ENCODE measurements at places on chromosomes 12 and 14.

- no peak for DNase-seq
Measured at GRCh38 chr14:52073251-52073650, 4.4 kb upstream of the NID2 start.

DNA sequence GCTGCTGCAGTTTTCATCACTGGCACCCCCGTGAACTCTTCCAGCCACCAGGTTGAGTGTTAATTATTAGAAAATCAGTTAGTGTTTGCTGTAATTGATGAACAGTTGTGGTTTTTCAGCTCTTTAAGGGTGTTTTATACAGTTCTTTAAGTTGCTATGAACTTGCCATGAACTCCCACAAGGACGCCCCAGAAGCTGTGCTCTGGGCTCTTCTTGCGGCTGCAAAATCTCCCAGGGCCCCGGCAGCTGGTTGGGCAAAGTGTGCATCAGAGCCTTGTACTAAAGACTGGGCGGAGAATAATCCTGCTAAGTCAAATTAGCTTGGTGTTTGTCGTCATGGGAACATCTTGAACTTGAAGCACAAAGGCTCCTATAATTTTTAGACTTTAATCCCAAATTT is 82.2 kb downstream of the EML1 start:
- DNase-seq, result no peak

- DNase-seq, result no peak
Measured at GRCh38 chr12:40017488-40017887, 88.4 kb downstream of the SLC2A13 start.

- DNase-seq, result no peak
Measured at GRCh38 chr12:26338586-26339572, 143.5 kb downstream of the SSPN start.

GRCh38 chr12:56487448-56488040 is 417 bp downstream of the GLS2 start:
- no peak for DNase-seq

- no peak for DNase-seq
Measured at GRCh38 chr14:52121441-52121840, 52.6 kb upstream of the NID2 start.

- DNase-seq, result no peak
Measured at GRCh38 chr12:130791629-130792028, 47.4 kb downstream of the STX2 start.

DNA sequence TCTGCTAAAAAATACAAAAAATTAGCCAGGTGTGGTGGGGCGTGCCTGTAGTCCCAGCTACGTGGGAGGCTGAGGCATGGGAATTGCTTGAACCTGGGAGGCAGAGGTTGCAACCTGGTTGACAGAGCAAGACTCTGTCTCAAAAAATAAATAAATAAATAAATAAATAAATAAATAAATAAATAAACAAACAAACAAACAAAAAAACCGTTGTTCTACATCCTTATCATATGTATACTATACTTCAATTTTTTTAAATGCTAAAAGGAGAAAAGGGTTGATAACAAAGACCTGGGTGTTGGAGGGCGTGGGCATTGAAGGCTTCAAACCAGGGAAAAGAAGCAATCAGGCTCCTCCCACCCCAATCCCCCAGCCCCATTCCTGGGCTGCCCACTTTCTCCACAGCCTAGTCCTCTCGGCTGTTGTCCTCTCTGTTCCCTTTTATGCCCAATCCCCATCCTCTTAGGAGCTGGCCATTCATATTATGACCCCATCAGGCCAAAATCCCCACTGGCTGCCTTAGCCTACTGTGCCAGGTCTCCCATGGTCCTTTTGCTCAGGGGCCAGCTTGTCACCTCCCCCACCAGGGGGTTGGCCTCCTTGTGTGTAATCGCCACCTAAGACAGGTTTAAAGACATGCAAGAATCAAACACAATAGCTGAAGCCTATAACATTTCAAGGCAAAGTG is 30.2 kb downstream of the CLMN start:
- no peak for DNase-seq

DNA sequence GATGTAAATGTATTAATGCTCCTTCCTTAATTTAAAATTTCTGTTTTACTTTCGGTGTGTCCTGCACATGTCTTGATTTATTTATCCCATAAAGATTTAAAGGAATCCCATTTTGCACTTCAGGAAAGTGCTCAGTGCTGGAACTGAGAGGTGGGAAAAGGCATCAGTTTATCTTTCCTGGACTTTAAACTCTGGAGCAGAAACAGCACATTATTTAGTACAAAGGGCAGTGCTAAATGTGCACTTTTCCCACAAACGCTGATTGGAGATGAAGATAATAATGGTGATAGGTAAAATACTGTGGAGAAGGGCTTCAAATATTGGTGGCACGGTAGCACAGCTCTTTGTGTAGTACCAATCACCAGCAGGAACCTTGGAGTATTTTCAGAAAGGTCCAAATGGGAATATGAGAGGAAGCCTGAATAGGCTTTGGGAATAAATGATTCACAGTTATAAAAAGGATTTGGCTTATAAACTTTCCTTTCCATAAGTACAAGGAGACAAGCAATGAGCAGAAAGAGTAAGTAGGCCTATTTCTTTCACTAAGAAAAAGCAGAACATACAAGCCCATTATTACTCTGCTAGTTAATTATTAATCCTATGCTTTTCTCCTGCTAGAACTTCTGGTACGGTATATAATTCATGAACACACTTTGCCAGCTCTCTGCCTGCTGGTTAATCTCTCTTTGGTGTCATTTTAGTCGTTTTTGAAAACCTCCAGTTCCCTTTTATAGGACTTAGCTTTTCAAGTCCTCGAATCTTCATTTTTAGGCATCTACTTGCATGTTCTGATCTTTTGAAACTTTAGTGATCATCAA is 58.3 kb downstream of the SLC15A5 start:
- DNase-seq, result no peak

- DNase-seq, result no peak
Measured at GRCh38 chr12:89551747-89552146, 25.9 kb upstream of the POC1B start.

GRCh38 chr12:101620762-101621133 is 26.0 kb downstream of the MYBPC1 start:
- DNase-seq, result no peak

- DNase-seq, result no peak
Measured at GRCh38 chr14:93156693-93157369, 27.9 kb downstream of the MOAP1 start.

DNA sequence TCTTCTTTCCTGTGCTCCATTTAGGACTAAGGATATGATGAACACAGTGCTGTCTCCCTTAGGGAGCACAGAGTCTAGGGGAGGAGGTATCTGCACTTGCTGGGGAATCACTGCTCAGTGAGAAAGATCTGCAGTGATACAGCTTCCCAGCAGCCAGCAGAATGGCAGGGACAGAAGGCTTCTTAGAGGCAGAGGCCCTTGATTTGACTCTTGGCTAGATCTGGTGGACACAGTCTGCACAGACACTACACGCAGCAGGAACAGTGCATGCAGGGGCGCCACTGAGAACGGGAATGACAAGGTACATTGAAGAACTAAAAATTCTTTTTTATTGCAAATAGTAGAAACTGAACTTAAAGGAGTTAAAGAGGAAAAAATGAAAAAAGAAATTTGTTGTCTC is 51.6 kb downstream of the KCNA1 start:
- no peak for DNase-seq

GRCh38 chr14:76227450-76228050 is 75.8 kb downstream of the GPATCH2L start:
- DNase-seq, result no peak

DNA sequence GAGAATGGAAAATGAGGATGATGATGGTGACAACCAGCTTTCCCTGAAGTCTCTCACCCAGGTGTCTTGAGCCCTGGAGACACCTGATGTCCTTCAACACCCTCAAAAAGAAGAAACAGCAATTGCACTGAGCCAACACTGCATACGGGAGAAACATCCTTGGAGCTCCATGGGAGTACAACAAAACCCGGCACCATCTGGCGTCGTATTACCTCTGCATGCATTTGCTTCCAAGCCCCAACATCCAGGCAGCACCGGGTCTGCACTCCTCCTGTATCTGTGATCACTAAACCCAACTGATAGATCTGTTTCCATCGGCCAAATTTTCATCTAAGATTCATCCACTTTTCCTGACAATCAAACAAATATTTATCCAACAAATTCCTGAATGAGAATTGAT is 249.9 kb downstream of the DPF3 start:
- no peak for DNase-seq

- no peak for DNase-seq
Measured at GRCh38 chr14:50944647-50945413, 547 bp upstream of the PYGL start.

DNA sequence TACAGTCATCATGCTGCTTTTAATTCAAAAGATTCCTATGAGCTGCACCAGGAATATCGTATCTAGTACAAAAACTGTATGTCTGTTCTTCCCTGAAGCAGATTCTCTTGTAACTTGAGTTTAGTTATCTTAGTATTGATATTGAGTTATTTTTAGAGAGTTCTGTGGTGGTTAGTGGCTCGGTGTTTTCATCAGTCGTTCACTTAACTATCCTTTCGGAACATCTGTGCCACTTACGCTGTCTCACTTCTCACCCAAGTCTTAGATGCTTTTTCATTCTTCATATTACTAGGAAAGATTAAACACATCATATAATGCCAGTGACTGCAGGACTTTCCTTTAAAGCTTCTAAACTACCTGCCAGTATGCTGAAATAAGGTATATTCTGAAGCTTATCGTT is 251.0 kb downstream of the FBXL14 start:
- no peak for DNase-seq

DNA sequence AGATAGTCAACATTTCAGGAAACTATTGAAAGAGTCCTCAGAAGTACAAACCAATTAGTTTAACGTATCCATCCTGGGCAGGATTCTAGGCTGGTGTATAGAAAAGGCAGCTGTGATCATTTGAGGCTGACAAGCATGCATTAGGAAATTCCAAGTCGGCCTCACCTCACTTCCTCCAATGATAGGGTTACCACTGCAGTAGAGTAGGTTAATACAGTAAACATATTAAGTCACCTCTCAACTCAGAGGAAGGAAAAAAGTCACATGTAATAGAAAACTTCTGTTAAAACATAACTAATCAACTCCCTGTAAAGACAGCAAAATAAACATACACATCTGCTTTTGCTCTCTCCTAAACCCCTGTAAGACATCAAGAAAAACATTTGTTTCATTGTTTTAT is 33.5 kb downstream of the MED13L start:
- DNase-seq, result no peak

GRCh38 chr14:63432228-63432627 is 110.9 kb downstream of the PPP2R5E start:
- no peak for DNase-seq

GRCh38 chr14:33676135-33676566 is 274.7 kb downstream of the EGLN3 start:
- DNase-seq, result no peak

GRCh38 chr14:74841230-74842207 is 34.4 kb downstream of the PROX2 start:
- DNase-seq, result no peak

DNA sequence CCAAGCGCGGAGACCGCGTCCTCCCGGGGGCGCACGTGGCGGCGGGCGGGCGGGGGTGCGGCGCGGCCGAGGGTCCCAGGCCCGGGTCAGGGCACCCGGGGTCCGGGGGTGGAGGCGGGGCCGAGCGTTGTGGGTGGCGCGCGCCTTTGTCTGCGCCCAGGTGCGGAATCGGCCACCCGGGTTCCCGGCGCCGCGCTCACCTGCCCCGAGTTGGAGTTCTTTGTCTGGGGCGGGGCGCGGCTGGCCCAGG is 50.1 kb downstream of the LRCOL1 start:
- no peak for DNase-seq

- DNase-seq, result no peak
Measured at GRCh38 chr14:83071888-83072501, 1538.3 kb upstream of the SEL1L start.

GRCh38 chr12:98224584-98225221 is 290.7 kb upstream of the TMPO start:
- no peak for DNase-seq

- DNase-seq, result no peak
Measured at GRCh38 chr12:122021193-122021821, 377 bp upstream of the BCL7A start.

DNA sequence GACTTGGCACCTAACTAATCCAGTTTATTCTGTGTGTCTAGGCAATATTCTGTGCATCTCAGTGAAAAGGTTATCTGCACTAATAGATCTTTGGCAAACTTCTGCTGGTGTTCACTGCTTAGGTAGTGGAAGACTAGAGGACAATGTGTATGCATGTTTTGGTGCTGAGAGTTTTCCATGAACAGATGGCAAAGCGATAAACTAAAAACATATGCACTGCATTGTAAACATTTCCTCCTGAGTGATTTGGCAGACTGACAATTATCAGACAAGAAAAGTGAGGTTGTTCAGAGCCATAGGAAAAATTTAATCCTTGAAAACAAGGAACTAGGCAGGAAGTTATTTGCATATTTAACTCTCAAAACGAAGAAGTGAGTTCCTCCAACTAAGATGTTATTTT is 400.4 kb downstream of the ATP23 start:
- DNase-seq, result no peak

- no peak for DNase-seq
Measured at GRCh38 chr12:103698752-103699560, 111.9 kb downstream of the STAB2 start.

GRCh38 chr12:75756771-75757170 is 245.4 kb upstream of the KRR1 start:
- no peak for DNase-seq

DNA sequence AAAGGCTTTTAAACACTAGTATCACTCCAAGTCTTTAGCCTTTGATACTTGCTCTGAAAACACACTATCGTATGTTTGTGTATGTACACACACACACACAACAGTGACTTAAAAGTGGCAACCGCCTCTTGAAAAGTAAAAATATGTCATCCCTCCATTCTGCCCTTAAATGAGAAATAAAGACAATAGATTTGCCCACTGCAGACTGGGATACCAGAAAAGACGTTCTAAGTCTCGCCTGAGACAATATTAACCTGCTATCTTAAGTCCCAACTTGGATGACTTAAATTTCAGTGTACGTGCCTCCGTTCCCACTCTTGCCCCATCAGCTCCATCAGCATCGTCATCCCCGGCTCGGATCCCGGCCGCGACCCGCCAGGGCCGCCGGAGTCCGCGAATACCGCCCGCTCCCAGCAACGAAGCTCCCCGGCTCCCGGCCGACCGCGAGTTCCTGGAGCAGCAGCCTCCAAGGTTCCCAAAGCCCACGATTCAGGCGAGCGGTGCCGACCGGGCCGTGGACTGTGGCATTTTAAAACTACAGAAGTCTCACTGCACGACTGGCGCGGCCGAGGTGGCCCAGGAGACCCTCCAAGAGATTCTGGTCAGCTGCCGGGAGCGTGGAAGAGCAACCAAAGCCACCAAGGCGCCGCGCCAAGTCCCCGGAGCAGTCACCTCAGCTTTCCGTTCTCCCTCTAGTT is 2.8 kb upstream of the ARID2 start:
- DNase-seq, result peak; percentile 41

DNA sequence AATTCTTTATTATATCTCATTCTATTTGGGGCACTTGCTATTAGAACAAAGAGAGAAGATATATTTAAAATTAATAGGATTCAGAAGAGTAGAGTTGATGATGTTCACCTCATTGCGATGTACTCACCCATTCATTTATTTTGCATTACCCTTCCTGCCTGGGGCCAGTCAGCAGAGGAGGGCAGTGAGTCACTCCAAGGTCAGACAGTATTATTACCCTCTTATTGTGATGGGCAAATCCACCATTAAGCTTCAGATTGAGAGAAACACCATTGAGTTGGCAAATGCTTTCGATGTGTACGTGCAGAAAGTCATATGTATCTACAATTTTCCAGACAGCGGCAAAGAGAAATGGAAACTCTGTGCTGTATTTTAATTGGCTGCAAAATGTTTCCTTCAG is 134.2 kb downstream of the BICD1 start:
- no peak for DNase-seq

- DNase-seq, result no peak
Measured at GRCh38 chr14:105021656-105022275, 883 bp upstream of the CDCA4 start.
